HepG2 (cell line): ENCODE measurements at places on chromosomes 5 and 9.

DNA sequence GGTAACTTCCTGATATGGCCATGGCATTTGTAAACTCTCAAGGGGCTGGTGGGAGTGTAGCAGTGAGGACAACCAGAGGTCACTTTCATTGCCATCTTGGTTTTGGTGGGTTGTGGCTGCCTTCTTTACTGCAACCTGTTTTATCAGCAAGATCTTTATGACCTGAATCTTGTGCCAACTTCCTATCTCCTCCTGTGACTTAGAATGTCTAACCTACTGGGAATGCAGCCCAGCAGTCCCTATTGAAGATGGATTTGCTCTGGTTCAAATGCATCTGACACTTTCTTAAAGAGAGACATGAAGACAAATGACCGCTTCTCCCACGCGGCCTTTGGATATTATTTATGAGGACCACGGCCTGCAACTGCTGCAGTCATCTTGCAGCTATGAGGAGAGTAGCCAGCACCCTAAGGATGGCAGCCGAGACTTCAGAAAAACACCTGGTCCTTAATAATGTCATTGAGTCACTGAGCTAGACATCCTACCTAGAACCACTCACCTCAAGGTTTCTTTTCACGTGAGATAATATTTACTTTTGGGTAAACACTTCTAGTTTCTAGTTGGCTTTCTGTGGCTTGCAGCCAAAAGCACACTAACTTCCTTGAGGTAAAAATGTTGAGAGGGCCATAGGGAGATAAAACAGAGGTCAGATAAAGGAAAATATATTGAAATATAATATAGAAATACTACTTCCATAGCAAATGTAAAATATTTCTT lies 28.2 kb downstream of the CETN3 start:
- no peak for DNase-seq

GRCh38 chr5:65858316-65858715 lies 68.1 kb upstream of the ERBIN start:
- DNase-seq = no peak

GRCh38 chr5:144284931-144285502 lies 114.3 kb downstream of the KCTD16 start:
- DNase-seq = no peak

DNA sequence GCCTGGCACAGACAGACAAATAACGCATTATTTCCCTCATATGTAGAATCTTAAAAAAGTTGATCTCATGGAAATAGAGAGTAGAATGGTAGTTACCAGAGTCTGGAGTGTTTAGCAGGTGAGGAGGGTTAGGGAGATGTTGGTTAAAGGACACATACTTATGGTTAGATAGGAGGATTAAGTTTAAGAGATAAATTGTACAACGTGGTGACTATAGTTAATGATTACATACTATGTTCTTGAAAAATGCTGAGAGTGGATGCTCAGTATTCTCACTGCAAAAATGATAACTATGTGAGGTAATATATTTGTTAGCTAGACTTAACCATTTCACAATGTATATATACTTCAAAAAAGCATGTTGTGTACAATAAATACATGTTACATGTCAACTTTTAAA lies 38.0 kb downstream of the CERT1 start:
- no peak for DNase-seq

GRCh38 chr9:16679327-16679821 lies 191.1 kb downstream of the BNC2 start:
- no peak for DNase-seq

DNA sequence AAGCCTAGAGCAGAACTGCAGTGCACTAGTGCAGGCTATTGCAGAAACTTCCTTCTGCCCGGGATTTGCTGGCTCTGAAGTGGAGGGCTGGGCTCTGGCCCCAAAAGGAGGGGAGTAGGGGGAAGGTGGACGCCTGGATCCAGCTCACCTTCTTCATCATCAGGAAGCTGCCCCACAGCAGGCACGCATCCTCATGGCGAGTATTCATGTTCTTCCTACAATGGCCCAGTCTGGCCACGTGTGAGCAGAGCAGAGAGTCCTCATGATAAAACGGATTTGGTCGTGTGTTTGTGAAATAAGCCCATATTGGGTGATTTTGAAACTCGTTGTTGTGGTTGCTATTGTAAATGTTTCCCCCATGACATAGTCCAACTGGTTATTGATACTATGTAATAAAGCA lies 8.2 kb upstream of the GLIPR2 start:
- DNase-seq = no peak

GRCh38 chr9:8552732-8553131 lies 753.2 kb upstream of the DMAC1 start:
- no peak for DNase-seq

- no peak for DNase-seq
Observed at GRCh38 chr9:96187151-96187555, 114.8 kb downstream of the HSD17B3 start.

DNA sequence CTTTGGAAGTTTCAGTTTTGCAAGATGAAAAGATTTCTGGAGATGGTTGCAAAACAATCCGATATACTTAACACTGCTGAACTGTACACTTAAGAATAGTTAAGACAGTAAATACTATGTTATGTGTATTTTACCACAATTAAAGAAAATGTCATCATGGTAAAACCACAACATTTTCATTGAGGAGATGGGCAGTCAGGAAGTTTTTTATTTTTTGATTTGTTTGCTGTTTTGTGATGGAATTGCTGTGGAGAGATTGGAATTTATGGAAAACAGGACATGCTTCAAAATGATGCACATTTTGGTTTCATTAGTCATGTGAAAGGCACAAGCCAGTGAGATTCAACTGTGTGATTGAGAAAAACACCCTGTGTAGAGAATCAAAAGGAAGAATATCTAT lies 90.5 kb upstream of the AGXT2 start:
- no peak for DNase-seq

DNA sequence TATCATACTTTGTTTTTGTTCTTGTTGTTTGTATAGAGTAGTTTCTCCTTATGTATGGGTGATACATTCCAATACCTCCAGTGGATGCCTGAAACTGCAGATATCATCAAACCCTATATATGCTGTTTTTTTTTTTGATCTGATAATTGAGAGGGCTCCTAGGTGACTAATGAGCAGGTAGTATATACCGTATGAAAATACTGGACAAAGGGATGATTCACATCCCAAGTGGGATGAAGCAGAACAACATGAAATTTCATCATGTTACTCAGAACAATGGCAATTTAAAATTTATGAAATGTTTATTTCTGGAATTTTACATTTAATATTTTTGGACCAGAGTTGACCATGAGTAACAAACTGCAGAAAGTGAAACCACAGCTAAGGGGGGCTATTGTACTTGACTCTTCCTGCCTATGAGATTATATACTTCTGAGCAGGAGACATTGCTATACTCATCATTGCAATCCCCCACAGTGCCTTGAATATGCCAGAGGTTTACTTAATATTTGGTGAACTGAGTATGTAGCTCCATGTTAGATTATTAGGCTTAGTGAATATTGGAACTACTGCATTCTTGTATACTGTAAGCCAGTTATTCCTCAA lies 258.7 kb upstream of the FBXL7 start:
- no peak for DNase-seq

GRCh38 chr5:141208478-141208877 lies at the start of gene PCDHB12:
TSS of gene PCDHB12 (plus strand) at chr5:141208719. CDS start at chr5:141208908, 189 bp downstream.
- peak; percentile 12 for DNase-seq

GRCh38 chr5:65815161-65815560 lies 93.2 kb downstream of the NLN start:
- no peak for DNase-seq

DNA sequence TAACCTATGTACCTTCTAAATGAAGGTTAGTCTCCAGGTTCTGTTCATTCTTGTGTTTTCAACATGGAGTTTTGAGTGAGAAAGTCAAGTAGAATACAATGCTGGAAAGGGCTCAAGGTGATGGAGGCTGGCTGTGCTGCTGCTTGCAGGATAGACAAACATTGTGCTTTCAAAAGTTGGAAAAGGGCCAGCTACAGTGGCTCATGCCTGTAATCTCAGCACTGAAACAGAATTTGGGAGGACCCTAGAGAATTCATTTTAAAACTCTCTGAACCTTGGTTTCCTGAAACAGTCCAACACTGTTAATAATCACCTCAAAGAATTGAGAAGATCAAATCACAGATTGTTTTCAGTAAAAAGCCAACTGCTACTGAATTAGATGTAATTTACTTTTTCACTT lies 15.4 kb upstream of the IARS1 start:
- no peak for DNase-seq

- DNase-seq = no peak
Observed at GRCh38 chr9:78393340-78393739, 96.4 kb downstream of the PSAT1 start.

GRCh38 chr5:6143523-6143922 lies 234.8 kb downstream of the MED10 start:
- DNase-seq = no peak

DNA sequence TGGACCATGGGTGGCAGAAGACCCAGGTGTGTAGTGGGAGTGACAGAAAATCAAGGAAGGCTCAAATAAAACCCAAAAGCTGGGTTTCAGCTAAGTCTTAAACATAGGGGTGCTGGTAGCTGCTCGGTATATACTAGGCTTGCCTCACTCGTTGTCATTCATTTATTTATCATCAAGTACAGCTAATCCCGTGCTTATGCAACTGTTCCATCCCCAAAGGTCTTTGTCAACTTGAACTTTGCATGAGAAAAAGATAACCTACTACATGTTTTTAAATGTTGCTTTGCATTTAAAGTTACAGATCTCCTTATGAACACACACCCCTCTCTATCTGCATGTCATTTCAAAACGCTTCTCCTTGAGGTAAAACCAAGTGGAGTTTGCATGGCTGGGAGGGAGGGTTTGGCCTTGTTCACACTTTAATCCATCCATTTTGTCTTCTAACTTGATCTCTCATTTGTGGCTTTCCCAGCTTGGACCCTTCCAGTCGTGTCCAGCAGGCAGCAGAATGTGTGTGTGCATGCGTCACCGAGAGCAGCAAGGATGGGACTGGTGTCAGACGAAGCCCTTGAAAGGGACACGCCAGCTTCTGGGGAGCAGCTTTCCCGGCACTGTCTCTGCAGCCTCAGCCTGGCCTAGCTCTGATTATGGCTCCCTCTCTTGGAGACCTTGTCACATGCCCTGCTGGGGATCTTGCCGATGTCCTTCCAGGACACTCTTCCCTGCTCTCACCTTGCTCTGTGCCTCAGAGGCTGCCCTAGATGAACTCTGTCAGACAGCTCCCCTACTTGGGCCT lies 133.5 kb downstream of the GADD45G start:
- no peak for DNase-seq

DNA sequence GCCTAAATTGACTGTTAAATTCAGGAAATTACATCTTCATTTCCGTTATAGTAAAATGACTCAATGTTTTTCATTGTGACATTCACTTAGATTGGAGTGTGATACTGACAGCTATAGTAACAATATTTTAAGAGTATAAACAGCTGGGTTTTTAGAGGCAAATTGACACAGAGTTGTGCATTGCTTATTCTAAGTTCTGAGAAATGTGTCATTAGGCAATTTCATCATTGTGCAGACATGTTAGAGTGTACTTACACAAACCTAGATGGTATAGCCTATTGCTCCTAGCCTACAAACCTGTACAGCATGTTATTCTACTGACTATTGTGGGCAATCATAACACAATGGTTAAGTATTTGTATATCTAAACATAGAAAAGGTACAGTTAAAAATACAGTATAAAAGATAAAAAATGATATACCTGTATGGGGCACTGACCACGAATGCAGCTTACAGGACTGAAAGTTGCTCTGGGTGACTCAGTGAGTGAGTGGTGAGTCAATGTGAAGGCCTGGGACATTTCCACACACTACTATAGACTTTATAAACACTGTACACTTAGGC lies 132.7 kb downstream of the PDE4D start:
- no peak for DNase-seq

DNA sequence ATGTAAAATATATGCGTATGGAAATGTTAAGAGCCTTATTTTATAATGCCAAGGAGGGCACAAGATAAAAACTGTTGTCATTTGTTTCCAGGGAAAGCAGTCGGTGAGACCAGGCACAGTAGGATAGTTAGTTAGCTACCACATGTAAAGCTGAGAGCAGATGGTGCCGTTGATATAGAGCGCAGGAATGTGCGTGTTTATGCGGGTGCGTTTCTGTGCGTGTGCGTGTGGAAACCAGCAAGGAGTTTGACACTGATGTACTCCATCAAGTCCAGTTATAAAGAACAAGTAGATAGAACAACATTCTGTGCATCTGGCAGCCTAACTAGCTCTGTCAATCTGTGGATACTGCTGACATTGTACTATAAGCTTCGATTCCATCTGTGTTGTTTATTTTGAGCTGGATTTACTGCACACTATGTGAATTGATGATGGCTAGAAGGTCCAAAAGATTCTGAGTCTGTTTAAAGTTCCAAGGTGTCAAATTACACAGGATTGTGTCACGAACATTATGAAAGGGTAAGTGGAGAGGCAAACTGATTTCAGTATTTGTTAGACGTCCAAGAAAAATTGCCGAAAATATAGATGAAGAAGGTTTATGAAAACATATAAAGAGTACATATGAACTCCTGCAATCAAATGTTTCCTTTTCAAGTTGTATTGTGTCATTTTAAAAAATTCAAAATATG lies 494.9 kb upstream of the MEF2C start:
- DNase-seq = no peak

DNA sequence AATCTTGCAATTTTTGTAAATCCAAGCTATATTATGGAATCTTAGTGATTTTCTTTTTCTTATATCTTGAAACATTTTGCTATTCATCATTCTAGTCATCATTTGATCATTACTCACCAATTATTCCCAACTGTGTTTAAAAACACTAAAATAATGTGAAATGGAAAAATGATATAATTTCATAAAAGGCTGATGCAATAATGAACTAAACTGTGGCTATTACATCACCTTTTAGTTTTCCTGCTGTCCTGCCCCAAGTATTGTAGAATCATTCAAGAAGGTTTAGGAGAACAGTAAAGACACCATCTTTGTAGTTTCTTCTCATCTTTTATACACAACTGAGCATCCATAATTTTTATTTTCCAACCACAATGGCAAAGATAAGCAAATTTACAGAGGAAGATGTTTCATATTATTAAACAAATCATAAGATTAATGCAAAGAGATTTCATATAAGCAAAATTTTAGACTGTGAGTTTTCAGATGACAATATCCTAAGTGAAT lies 431.0 kb upstream of the SLC30A5 start:
- no peak for DNase-seq

DNA sequence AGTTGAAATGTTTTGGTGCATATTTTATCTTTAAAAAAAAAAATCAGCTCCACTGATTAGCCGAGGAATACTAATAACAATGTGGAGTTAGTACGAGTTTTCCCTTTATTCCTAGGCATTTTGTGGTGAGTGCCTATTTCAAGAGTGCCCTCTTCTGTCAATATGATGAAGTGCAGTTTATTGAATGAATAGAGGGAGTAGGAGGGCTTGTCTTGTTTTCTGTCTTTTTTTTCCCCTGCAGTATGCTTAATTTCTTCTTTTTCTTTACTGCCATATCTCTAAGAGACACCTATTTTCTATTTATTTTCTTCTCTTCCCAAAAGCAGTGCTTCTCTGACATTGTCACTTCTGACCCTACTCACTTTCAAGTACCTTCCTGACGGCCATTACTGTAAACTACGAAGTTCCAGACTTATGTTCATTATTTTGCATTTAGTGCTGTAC lies 169.6 kb upstream of the PITX1 start:
- peak; percentile 45 for DNase-seq

- no peak for DNase-seq
Observed at GRCh38 chr5:83512061-83512745, 40.7 kb downstream of the VCAN start.
